Fibroblast of skin of scalp (primary cell): ENCODE measurements at places on chromosomes 5 and 9.
A peak's percentile ranks its signal among the peaks of the same experiment; 100 is the strongest.

GRCh38 chr5:43634621-43635020 lies 31.6 kb downstream of the NNT start:
- DNase-seq, result no peak

GRCh38 chr9:35691334-35691650 lies 1.6 kb upstream of the TPM2 start:
- DNase-seq, result no peak

DNA sequence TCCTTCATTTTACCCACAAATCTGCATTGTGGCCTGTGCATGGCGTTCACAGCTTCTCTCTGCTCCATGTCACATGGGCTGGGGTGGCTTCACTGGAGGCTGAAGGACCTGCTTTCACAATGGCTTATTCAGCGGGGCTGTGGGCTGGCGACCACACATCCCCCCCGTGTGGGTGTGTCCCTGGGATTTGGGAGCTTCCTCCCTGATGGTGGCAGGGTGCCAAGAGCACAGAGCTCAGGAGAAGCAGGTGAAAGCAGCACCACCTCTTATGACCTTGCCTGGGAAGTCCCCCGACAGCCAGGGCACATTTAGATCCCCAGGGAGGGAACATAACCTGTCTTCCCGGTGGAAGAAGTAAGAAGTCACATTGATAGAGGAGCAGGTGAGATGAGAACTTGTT lies 5.0 kb upstream of the MED10 start:
- no peak for DNase-seq

- DNase-seq, result peak; percentile 56
These were observed 34.0 kb upstream of the PPP1R2B start for GRCh38 chr5:156815988-156816599.

GRCh38 chr5:127406326-127407121 lies 110.9 kb upstream of the PRRC1 start:
- DNase-seq, result no peak

GRCh38 chr5:86879086-86879485 lies 261.3 kb downstream of the COX7C start:
- no peak for DNase-seq

- DNase-seq, result peak; percentile 72
These were observed 18.6 kb downstream of the C9orf57 start for GRCh38 chr9:72041775-72042194.

DNA sequence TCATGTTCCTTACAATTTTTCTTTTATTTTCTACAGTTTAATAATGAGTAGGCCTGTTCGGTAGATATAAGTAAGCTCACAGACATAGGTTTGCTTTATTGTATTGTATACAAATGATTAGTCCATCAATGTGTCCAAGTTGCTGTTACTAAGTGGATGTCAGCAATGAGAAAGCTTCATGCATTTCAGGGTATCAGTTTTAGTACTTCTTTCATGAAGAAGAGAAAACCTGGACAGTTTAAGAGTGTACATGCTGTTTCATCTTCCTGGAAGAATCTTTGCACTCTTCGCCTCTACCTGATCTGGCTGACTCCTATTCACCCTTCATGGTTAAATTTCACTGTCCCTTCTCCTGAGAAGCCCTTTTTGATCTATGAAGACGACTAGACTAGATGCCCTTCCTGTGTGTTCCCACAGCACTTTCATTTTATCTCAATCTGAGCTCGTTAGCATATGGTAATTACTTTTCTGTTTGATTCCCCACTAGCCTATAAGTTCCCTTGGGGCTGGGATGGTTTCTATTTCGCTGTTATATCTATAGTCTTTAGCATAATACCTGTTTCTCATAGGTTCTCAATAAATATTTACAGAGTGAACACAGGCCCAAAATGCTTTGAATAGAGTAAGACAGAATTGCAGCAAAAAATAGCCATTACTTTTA lies 70.7 kb downstream of the CETN3 start:
- no peak for DNase-seq

GRCh38 chr9:13190040-13190439 lies 89.5 kb downstream of the MPDZ start:
- no peak for DNase-seq

DNA sequence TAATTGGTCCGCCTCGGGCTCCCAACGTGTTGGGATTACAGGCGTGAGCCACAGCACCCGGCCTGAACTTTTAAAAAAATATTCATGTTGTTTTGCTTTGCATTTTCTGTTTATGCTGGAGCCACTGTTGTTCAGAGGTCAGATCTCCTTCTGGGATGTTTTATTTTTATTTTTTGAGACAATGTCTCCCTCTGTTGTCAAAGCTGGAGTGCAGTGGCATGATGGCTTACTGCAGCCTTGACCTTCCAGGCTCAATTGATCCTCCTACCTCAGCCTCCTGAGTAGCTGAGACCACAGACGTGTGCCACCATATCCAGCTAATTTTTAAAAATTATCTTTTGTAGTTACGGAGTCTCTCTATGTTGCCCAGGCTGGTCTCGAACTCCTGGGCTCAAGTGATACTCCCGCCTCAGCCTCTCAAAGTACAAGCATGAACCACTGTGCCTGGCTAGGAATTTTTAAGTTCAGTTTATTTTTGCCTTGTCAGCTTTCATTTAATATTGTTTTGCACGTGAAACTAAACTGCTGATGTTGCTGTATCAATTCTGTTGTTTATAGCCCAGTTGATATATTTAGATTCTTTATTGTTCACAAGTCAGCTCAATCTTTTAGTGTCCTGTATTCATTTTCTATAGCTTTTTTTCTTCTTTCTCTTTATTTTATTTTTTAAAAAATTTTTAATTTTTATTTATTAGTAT lies 13.7 kb downstream of the TMEFF1 start:
- no peak for DNase-seq

DNA sequence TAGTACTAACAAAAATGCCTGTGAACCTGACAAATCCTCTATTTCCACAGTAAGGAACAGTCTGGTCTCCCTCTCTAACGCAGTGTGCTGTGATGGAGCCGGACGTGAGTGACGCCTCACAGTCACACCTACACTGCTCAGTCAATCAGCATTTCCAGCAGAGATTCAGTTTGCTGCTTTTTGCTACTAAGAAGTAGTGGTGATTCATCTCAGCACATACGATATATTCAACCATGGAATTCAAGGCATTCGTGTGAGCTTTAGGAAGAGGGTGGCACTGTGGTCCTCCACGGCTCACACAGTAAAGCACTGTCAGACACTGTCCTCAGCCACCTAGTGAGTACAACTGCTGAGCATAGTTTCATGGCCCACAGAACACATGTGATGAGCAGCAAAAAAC lies 70.9 kb downstream of the SETX start:
- peak; percentile 58 for DNase-seq

GRCh38 chr9:27395484-27395921 lies 98.6 kb upstream of the EQTN start:
- DNase-seq, result no peak

GRCh38 chr9:132639322-132639721 lies 30.5 kb downstream of the DDX31 start:
- no peak for DNase-seq

DNA sequence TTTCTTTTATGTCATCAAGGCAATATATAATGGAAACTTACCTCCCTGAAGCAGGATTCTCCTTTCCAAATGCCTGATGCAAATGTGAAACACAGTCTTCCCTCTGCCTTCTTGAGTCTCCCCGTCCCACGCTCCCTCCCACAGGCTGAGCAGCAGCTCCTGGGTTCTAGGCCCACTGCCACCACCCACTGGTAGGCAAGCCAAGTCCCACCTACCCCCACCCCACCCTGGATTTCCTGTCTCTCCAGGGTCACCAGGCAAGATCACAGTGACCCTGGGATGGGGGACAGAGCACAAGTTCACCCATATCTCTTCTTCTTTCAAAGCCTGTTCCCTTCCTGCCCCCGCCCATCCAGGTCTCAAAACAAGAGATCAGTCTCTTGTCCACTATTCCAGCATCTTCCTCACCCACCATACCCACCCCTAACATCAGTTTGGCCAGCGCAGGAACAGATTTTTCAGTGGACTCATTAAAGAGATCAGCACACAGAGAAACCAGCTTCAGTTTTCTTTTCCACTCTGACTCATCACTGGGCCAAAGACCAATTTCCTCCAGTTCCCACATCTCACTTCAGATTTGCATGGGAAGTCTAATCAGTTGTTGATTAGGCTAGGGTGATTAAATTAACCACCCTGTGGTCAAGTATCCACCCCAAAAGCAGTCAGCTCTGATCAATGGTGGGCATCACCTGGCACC lies 151.5 kb downstream of the ACTL7B start:
- DNase-seq, result peak; percentile 42

GRCh38 chr9:134712926-134713325 lies 71.3 kb downstream of the COL5A1 start:
- no peak for DNase-seq

GRCh38 chr9:7777771-7778170 lies 21.8 kb downstream of the DMAC1 start:
- no peak for DNase-seq

DNA sequence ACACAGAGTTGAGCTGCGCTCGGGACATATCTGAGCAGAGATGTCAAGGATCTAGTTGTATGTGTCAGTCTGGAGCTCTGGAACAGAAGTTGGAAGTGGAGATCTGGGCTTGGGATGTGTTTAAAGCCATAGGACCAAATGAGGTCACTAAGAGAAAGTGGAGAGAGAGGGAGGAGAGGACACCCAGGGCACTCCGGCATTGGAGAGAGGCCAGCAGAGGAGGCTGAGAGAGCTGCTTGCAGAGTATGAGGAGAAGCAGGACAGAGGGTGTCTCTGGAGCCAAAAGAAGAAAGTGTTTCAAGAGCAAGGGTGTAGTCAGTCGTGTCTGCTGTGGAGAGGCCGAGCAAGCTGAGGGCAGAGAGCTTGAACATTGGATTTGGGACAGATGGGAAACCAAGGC lies 34.7 kb downstream of the ARHGEF37 start:
- no peak for DNase-seq

DNA sequence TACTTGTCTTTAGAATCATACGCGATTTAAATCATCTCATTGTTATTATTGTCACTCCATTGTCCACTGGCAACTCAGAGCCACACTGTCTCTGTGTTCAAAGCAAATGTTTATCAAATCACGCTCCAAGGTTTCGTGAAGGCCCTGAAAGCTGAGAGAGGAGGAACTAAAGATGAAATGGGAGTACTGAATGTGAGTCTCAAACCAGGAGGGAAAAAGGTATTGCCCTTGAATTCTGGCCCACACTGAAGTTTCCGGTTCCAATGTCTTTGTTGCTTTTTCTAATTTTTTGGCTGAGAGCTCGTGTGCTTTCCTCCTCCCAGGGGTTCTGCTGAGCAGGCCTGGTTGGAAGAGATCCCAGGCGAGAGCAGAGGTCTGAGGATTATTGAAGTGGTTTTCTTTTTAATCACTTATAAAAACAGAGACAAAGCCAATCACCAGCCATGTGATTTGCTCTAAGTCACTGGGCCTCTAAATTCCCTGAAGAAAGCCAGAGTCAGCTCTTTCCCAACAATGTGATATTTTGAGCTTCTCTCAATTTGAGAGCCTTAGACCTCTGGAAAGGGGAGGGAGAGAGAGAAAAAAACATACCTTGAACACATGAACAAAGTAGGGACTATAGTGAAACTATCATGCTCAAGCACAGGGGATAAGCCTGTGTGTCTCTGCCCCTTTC lies 420.8 kb upstream of the GRAMD2B start:
- peak; percentile 96 for DNase-seq

DNA sequence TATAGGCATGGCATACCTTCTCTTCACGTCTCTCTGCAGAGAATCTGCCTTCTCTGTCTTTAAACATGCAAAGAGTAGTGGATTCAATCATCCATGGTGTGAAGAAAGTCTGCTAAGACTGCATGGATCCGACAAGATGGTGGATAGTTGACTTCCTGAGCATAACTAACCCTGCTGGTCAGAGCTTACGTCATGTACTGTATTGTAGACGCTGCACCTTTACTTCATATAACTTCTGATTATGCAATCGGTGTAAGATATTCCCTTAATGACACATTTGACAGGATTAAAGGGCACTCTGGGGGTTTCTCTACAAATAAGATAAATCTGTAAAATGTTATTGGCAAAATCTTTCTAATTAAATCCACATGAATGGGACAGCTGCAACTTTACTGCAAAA lies 240.3 kb upstream of the NREP start:
- DNase-seq, result no peak

DNA sequence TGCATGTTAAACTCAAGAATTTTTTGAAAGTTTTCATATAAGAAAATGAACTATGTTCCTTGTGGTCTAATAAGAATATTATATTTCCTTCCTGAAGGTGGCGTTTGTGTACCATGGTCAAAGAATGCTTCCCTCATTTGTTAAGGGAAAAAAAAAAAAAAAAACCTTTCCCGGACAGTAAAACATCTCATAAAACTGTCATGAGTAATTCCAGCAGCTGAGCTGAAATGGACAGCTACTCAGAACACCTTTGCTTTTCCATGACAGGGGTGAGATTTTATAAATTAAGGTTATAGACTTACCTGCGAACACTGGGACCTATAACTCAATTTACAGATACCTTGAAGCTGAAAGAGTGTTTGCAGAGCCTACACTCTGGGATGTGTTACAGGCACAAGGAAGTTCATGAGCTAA lies 113.2 kb upstream of the RANBP3L start:
- DNase-seq, result peak; percentile 63

DNA sequence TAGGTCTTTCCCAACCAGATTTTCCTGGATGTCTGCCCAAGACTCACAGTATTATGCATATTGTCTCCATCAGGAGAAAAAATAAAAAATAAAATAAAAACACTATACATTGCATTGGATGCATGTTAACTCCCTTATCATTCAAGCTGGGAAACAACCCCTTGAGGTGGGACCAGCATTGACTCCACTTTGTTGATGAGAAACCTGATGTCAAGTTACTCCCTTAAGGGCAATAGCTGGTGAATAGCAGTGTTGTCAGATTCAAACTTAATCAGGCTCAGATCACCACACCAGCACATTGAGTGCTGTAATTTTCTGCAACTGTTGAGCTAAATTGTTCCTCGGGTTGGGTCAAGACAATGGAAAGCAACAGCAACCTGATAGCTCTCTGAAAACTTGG lies 264.0 kb upstream of the TRIM32 start:
- no peak for DNase-seq

GRCh38 chr9:132384376-132384775 lies 22.3 kb downstream of the TTF1 start:
- no peak for DNase-seq

GRCh38 chr9:1429297-1429696 lies 379.1 kb downstream of the DMRT2 start:
- peak; percentile 7 for DNase-seq

DNA sequence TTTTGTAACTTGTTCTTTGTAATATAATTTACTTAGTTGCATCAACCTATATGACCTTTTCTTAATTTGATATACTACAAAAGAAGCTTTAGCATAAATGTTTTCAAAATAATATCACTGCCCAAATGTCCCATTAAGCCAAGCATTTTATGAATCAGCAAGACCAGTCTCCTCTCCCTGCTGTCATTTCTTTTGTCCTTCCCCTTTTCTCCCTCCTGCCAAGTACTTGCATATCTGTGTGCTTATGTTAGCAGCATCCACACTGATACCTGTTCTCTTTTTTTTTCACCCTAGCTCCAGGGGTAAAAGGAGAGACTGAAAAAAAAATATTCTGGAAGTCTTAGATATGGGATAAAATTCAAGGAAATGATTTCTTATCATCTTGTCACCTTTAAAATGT lies 69.7 kb downstream of the ZSWIM6 start:
- DNase-seq, result peak; percentile 52

- no peak for DNase-seq
These were observed 410.9 kb downstream of the PLK2 start for GRCh38 chr5:58048954-58049353.
